LHCN-M2 (cell line): ENCODE measurements at places on chromosomes 5 and 9. TPM values are rescaled to one million over a fixed set of nuclear protein-coding genes. Genes with fewer than 3 reads are reported as not detected.
A peak's percentile ranks its signal among the peaks of the same experiment; 100 is the strongest.

- DNase-seq = peak; percentile 37
Measured at GRCh38 chr9:69397384-69398214, 72.6 kb downstream of the ENTREP1 start.

DMRTA1 gene
- 2.4 and 4.2 TPM in 2 replicates for total RNA-seq

DNA sequence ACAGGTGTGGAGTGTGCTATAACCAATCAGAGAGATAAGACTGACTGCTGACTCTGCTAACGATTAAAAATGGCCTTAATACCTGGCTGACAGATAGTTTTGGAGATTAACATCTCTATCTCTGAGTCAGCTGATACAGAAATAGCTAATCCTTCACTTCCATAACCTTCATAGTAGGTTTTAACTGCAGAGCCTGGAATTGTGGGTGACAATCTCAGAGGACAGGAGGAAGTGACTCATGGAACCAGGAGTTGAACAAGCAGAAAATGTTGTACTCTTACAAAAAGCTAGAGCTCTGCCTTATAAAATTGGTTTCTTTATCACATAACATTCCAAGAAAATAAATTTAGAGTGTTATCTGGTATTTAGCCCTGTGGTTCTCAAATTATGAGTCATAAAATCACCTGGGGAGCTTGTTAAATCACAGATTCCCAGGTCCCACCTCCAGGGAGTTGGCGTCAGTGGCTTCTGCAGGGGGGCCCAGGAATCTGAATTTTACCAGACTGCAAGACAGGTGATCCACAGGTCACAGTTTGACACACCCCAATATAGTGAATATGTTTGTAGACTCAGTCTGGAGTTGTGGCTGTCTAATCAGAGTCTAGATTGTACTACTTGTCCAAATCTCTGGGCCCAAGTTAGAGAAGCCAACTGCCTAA, 44.4 kb upstream of the AFAP1L1 start:
- peak; percentile 73 for DNase-seq

DNA sequence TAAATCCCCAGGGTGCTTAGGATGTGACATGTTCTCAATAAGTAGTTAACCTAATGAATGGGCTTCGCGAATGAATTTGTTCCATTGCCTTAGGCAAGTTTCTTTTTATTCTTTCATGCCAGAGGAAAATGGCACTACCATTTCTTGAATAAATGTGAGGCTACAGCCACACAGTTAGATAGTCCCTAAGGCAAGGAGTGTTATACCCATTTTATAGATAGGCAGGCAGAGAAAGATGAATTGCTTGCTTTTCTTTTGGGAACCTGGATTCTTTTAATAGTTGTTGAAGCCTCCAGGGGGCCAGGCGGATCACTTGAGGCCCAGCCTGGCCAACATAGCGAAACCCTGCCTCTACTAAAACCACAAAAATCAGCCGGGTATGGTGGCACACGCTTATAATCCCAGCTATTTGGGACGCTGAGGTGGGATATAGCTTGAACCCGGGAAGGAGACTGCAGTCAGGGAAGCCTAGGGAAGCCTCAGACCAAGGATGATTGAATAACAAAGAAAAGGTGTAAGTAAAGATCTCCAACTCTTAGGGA, 943 bp downstream of the NOP16 start:
- DNase-seq = peak; percentile 11

DNA sequence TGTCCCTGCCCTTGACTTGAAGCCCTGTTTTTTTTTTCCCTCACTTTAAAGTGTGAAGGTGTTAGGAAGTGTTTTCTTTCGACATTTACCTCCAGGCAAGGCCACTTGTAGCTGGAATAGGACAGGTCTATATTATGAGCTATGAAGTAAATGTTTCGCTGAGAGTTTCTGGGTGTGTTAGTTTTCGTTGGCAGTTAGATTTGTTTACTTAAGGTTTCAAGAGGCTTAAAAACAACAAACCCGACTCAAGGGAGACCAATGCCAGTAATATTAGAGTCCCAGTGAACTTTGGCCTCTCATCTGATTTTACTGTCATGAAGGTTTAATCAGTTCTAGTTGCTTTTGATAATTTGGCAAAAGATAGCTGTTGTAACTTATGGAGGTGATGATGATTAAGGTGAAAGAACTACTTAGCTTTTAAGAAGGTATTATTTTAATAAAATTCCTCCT, 25.2 kb downstream of the OCLN start:
- peak; percentile 56 for DNase-seq

DNA sequence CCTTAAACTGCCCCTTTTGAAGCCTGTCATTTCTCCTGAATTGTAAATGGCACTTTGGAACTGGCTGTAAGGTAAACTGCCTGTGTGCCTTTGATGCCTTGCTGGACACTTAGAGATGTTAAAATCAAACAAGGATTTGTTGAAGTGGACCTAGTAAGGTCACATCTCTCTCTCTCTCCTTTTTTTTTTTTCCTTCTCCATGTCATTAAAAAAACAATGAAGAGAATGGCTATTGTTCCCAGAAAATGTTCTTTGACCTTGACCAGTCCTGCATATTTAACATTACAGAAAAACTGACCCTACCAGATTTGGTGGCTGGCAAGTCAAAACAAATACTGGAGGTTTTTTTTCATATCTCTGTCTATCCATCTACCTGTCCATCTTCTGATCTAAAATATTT, 2.9 kb upstream of the DAB2 start:
- DNase-seq = no peak

- peak; percentile 28 for DNase-seq
Measured at GRCh38 chr9:80485420-80486250, 913.9 kb downstream of the TLE4 start.

SPATA31A3 gene
- not detected in 2 replicates for total RNA-seq
